Activated naive CD4-positive, alpha-beta T cell treated with anti-CD3 and anti-CD28 coated beads for 36 hours (primary cell): ENCODE measurements at places on chromosomes 11 and 22. TPM values are rescaled to one million over a fixed set of nuclear protein-coding genes. Genes with fewer than 3 reads are reported as not detected.

- no peak for DNase-seq
Observed at GRCh38 chr22:50211147-50211546, 10.3 kb downstream of the SELENOO start.

- DNase-seq: peak; percentile 93
Observed at GRCh38 chr22:36180038-36180880, 19.7 kb upstream of the APOL3 start.

DNA sequence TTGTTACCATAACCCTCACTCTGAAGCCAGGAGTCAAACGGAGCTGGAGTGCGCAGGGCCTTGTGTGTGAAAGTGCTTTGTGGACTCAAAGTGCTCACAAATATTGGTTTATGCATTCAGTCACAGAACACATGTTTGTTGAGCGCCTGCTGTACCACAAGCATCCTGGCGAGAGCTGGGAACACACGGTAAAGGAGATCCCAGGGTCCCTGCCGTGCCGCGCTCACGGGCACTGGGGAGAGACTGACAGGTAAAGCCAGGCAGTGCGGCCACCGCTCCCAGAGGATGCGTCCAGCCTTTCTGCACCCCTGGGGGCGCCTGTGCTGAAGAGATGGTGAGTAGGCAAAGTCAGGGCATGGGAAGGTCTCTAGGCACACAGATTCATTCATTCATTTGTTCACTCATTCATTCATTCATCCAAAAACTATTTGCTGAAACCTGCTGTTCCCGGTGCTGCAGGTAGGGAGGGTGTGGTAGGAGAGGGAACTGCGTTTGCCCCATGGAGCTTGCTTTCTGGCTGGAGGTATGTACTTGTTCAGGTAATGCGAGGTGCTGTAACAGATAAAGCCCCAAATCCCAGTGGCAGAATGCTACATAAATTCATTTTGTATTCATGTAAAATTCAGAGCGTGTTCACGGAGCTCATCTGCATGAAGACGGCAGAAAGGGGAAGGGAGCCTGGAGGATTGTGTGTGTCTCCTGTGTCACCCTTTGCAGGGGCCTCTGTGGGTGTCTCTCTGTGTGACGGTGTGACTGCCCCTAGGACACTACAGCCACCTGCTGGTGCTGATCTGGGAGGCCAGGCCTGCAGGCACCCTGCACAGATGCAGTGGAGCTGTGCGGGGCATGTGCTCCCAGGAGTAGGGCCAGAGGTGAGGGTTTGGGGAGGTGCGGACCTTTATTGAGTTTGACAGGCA lies 167.0 kb upstream of the B3GAT1 start:
- peak; percentile 23 for DNase-seq

DNA sequence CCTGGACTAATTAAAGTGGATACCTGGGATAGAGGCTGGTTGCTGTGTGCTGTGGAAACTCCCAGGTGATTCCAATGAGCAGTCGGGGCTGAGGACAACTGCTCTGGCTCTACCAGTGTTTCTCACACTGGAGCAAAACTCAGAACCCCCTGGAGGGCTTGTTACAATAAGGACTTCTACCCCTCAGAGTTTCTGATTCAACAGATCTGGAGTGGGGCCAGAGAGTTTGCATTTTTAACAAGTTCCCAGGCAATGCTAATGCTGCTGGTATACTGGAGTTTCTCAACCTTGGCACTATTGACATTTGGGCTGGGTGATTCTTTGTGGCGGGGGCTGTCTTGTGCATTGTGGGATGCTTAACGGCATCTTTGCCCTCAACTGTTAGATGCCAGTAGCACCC lies 353.7 kb downstream of the MIAT start:
- DNase-seq: no peak

Gene AMOTL1
- total RNA-seq: 1.0 TPM

Gene EMID1
- total RNA-seq: not detected

Gene CRYBB2
- total RNA-seq: not detected
